GOT3 (cell line): ENCODE measurements at places on chromosomes 16 and 17.

DNA sequence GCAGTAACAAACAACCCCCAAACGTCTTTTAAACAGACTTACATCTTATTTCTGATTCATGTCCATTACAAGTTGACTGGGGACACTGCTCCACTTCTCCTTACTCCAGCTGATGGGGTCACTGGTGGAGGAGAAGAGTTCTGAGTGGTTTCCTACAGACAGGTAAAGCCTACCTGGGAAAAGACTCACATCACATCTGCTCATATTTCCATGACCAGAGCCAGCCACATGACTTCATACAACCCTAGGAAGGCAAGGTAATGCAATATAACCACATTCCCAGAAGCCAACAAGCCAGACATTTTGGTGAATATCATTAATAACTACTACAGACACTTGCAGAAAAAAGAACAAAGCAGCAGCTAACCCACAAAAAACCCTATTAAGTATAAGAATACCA is 90.5 kb upstream of the IRX6 start:
- DNase-seq: no peak

DNA sequence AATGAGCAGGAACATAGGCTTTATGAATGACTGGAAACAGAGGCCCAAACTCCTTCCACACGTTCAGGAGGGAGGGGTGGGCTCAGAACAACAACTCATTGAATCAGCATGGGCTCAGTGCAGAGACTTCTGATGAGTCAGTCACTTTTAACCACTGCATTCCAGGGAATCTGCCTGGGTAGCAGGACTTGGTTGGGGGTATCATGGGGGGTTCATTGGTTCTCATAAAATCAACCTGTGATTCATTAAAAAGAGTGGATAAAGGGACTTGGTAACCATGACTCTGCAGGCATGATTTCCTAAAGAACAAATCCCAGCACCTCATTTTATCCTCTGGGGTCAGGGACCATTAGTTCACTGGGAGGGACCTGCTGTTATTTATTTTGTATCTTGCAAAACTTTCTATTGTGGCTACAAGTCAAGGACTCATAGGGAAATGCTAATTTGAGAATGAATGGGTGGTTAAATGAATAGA is 13.8 kb downstream of the ITGB3 start:
- no peak for DNase-seq

- DNase-seq: no peak
Measured at GRCh38 chr17:77492446-77493237, 351.9 kb downstream of the SEC14L1 start.

- DNase-seq: no peak
Measured at GRCh38 chr16:3951861-3952736, 71.6 kb upstream of the CREBBP start.

DNA sequence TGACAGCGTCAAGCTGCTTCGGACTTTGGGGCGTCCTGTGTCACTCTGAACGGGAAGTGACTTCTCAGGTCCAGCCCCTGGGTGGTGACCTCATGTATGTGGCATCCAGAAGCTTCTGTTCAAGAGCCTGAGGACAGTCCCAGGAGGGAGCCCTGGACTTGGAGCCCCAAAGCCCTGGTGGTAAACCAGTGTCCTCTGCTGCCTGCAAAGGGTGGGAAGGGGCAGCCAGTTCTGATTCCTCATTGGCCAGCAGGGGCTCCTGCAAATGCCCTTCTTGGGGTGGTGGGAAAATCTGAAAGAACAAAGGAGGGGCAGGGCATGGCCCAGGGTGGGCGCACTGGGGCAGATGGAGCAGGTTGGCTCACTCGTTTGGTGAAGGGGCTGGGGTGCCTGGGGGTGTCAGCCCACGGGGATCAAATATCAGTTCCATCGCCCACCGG is 1.6 kb downstream of the OSGIN1 start:
- DNase-seq: no peak

DNA sequence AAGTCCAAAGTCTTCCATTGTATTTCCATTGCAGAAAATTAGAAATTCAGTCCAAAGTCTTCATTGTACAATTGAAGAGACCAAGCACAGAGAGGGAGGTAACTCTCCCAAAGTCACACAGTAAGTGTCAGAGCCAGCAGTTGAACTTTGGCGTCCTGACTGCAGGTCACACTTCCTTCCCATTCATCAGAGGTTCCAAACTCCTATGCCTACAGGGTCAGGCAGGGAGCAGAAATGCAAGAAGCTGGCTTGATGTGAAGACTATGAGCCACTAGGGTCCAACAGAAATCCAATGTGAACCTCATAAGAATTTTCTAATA is 44.7 kb upstream of the GRIN2A start:
- DNase-seq: no peak

GRCh38 chr17:41519501-41520224 is 973 bp upstream of the KRT15 start:
- DNase-seq: no peak

- DNase-seq: no peak
Measured at GRCh38 chr17:48194097-48194550, 86.6 kb downstream of the SNX11 start.

GRCh38 chr17:60077226-60077625 is 1.5 kb downstream of the HEATR6 start:
- no peak for DNase-seq
